ENCODE measurements at places on chromosomes 11 and 22.

DNA sequence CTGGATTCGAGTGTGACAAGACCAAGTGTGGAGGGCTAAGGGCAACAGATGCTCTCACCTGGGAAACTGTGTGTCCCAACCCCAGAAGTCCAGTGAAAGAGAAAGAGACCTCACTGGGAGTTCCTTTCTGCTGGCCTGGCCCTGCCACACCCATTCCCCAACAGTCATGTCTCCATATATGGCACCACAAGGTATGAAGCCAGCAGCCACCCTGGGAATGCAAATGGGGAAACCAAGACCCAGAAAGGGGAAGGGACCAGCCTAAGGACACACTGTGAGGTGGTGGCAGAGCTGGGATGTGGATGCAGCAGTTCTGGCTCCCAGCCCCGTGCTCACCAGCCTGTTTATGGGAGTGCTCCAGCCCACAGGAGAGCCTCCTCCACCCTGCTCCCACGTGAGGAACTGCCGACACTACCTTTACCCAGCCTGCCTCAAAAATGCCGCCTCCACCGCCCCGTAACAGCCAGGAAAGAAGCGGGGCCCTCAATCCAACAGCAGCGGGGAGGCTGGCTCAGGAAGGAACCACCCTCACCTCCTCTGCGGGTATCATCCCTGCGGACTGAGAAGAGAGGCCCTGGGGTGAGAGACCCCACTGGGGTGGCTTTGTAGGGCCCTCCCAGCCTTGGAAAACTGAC is 12.6 kb downstream of the LMO1 start:
- no peak for DNase-seq

DNA sequence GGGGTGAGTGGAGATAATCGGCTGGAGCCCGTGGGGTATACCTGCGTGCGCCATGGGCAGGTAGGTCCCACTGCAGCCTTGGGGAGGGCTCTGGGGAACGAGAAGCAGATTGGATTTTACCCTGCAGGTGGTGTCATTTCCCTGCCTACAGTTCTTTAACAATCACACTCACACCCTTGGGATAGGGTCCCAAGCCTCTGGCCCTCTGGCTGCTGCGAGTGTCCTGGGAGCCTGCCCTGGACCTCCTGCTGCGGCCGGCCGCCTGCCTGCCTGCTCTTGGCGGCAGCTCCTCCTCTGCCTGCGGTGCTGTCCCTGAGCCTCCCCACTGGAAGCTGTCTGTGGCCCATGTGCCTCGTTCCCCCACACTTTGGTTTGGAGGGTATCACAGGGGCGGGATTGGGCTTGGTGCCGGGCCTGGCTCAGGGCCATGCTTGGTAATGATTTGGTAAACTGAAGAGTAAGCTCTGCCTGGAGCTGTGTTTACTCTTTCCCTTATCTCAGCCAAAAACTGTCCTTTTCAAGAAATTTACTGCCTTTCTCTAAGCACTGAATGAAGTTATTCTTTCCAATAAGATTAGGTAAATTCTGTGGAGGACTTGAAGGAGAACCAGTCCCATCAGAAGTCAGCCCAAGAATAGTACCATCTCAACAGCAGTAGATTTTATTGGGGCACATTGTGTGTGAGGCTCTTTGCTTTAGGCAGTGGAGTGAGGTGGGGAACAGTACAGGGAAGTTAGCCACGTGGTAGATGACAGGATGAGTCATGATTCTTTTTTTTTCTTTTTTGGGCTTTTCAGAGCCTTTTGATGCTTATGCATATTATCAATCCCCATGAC is 53.7 kb downstream of the TBC1D22A start:
- DNase-seq: peak; percentile 82

- peak; percentile 74 for DNase-seq
Measured at GRCh38 chr11:57405271-57405860, 14.9 kb upstream of the PRG2 start.

DNA sequence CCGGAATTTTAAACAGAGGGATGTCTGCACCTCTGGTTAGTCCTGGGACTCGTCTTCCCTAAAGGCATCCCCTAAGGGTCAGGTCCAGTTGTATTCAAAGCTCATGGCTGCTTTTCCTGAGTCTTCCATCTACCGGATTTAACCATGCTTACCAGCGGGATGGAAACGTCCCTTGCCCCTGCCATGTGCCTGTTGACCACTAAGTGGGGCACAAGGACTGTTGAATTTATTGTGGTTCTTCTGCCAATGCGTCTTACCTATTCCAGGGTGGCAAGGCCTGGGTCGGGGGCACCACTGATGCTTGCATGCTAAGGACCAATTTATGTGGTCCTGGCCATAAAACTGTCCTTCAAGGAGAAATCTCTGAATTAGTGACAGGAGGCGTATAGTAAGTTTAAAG is 25.6 kb downstream of the ANKRD42 start:
- DNase-seq: no peak

DNA sequence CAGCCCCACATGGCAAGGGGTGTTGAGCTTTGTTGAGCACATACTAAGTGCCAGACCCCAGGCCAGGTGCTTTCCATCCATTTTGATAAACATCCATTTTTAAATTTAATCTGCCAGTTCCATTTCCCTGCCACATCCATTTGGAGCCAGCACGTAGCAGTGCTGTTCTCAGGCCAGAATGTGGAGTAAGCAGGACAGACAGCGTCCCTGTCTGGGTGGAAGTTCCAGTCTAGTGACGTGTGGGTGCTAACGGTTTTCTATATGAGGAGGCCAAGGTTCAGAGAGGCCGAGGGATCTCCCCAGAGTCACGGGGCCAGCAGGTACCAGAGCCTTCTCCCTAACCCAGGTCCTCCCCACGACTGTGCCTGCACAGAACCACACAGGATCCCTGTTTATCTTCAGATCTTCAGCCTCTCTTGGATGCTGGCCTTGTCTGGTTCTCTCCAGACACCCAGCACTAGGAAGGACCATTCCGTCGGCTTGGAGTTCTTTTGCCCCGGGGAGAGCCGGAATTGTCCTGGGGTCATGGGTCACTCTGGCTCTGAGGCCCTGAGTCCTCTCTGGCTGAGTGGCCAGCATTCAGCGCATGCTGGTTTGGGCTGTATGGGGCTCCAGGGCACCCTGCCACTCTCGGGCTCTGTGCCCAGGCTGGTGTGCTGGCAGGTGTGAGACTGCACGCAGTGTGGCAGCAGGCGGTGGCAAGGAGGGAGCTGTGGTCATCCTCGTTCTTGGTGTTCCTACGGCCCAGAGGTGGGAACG is 63.6 kb upstream of the PPARA start:
- DNase-seq: no peak

DNA sequence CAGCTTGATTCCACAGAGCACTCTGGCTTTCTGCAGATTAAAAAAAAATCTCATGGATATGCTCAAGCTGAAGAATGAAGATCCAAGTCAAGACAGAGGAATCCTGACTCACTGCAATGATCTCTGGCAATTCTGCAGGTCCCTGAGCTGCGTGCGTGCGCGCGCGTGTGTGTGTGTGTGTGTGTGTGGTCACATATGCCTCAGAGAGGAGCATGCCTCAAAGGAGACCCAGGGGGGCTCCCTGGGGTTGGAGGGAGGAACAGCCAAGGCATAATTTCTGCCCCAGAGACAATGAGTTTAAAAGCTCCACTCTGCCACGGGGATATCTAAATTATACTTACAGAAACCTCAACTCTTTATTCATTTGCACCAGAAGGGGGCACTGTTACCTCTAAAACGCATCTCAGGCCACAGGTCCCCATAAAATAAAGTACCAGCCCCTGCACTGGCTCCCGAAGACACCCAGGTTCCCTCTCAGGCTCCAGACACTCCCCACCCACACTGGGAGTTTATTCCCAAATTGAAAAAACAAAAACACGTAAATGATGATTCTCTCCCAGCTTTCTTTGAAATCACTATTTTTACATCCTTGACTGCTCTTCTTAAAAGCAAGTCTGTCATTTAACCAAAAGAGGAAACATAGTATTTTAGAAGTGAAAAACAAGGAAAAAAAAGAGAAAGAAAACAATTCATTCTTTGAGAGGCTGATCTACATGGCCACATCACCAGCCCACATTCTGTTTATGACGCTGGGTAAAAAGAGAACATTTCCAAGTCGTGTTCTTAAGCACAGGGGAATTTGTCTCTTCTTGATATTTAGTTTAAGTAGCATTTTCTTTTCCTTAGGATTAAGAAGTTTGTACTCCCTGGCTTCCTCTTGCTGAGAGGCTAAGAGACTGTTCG is 401.0 kb downstream of the LARGE1 start:
- peak; percentile 38 for DNase-seq

DNA sequence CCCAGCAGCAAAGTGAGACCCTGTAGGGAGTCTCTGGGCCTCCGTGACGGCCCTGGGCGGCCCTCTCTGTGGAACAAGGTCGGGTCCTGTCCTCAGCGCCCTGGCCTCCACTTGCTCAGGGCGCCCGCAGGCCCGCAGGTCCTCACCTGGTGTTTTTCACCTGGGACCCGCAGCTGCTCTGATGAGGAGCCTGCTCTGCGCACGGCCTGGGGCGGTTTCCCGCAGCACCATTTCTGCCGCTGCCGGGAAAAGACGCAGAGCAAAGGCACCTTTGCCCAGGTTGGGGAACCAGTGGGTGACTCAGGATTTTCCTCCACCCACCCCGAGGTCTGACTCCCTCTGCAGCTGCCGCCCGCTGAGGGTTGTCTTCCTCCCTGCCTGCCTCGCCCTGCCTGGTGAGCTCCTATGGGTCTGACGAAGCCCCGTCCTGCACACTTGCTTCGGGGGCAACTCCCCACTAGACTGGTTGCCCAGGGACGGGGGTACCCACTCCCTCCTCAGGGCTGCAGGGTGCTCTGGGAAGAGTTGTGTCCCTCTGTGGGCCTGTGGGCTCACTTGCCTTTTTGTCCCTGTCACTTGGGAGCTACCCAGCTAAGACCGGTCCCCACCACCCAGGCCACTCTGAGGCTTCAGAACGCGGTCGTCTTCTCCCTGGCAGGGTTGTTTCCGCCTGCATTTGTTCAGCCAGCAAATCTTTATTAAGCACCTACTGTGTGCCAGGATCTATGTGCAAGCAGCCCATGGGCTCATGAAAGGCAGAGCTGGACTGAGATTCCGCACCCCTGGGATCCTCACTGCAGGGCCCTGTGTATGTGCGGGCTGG is 89.5 kb downstream of the KCNQ1 start:
- DNase-seq: no peak

DNA sequence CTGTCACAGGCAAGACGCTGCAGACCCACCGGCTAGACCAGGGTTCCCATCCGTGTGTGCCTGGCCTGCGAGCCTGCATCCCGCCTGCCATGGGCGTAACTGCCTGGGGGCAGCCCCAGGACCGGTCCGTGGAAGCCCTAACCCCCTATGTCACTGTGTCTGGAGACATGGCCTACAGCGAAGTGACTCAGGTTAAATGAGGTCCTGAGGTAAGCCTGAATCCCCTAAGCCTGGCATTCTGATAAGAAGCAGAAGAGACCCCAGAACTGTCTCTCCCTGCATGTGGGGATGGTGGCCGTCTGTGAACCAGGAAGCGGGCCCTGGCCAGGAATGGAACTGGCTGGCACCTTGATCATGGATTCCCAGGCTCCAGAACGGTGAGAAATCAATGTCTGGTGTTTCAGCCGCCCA is 570.1 kb downstream of the BRD1 start:
- no peak for DNase-seq

- DNase-seq: no peak
Measured at GRCh38 chr11:129382583-129382982, 6.9 kb downstream of the BARX2 start.

- DNase-seq: no peak
Measured at GRCh38 chr22:44578516-44579230, 80.6 kb upstream of the RTL6 start.

GRCh38 chr11:122248131-122248530 is 132.1 kb upstream of the BLID start:
- no peak for DNase-seq

- no peak for DNase-seq
Measured at GRCh38 chr11:63599211-63600122, 14.8 kb downstream of the PLAAT3 start.

DNA sequence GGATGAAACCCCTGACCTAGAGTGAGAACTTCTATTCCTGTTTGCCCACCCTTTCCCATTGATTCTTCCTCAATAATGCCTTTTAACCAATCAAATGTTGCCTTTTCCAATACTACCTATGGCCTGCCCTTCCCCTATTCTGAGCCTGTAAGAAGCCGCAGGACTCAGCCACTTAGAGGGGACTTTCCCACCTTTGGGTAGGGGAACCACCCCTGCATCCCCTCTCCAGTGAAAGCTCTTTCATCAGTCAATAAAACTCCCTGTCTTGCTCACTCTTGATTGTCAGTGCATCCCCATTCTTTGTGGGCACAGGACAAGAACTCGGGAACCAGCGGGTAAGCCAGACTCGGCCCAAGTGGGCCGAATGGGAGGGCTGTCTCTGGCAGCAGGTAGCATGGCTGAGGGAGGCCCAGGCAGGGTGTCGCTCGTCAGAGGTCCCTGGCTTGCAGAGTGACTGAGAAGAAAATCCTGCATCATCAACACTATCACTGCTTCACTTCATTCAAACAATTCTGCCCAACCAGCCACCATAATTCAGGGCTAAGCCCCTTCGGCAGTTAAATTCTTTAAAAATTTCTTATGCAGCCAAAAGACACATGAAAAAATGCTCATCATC is 30.4 kb downstream of the LDHAL6A start:
- no peak for DNase-seq

DNA sequence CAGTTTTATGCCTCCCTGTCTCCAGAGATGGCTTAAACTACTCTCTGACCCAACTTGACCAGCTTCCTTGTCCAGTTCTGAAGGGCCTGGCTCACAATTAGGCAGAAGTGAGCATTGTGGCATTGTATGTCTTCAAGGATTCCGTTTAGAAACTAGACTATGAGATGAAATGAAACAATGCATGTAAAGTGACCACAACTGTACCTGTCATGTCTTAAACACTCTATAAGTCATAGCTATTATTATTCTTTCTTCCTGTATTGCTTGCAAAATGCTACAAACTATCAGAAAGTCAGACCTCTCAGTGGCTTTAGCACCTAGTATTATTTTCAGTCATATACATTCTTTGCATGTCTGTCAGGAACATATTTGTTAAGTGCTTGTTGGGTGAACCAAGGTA is 127.9 kb upstream of the MTMR2 start:
- no peak for DNase-seq

DNA sequence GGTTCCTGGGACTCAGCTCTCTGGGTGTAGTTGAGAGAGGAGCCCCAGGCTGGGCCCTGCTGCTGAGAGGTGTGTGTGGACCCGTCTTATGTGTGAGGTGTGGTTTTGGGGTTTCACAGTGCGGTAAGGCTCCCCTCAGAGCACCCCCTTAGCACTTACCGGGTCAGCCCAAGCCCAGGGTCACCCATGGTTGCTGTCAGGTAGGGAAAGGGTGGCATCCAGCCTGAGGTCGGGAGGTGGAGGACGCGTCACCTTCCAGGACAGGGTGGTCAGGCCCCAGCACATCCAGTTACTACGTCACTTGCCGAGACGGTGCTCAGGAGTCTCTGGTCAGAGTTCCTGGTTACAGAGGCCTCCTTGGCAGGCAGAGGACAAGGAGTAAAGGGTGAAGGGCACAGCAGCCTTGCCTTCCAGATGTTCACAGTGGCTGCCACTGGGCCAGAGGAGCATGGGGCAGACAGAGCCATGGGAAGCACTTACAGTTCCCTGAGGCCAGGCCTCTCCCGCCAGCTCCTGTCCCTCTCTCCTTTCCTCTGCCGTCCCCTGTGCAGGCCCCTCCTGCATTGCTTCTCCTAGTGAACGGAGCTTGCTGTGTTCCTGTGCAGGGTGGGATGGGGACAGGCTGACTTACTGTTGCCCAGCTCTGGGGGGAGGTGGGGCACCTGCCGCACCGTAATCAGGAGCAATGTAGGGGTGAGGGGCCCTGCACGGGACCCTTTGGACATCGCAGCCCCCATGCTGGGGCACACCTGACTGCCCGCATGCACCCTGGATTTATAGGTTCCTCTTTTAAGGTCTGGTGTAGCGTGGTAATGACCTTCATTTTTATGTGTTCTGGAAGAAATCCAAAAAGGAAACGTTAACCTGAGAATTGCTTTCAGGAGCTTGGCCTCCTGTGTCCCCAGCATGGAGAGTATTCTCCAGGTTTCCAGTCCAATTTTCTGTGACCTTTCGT is 285.9 kb downstream of the TBC1D22A start:
- DNase-seq: no peak
